ENCODE measurements at places on chromosomes 3 and 15.

DNA sequence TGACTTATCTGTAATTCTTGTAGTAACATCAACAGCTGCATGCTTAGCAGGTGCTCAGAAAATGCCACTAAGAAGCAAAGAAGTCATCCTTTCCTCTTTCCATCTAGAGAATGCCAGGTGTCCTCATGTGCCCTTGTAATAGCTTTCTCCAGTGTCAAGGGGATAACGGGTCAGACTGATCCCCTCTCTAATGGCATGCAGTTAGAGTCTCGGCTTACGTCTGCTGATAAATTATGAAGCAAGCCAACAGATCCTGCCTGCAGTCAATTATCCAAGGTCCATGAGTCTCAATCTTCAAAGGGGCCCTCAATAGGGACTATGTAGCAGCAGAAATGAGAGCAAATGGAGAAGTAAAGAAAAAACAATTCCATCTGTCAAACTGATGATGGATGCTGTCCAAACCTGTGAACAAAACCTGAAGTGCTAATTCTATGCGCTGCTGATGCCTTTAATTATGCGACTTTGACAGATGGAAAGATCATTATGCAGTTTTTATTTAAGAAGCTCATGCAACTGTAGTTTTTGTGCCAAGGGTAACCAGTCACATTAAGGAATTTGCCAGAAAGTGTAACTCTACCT lies 162.8 kb upstream of the PEX5L start:
- DNase-seq, result no peak

DNA sequence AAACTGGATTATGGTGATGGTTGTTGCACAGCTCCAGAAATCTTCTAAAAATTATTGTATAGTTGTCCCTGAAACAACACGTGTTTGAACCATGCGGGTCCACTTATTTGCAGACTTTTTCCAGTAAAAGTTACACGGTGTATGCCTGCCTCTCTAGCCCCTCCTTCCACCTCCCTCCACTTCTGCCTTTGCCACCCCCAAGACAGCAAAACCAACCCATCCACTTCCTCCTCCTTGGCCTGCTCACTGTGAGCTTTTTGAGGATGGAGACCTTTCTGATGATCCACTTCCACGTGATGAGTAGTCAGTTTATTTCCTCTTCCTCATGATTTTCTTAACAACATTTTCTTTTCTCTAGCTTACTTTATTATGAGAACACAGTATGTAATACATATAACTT lies 5.4 kb downstream of the CYFIP1 start:
- DNase-seq, result no peak

DNA sequence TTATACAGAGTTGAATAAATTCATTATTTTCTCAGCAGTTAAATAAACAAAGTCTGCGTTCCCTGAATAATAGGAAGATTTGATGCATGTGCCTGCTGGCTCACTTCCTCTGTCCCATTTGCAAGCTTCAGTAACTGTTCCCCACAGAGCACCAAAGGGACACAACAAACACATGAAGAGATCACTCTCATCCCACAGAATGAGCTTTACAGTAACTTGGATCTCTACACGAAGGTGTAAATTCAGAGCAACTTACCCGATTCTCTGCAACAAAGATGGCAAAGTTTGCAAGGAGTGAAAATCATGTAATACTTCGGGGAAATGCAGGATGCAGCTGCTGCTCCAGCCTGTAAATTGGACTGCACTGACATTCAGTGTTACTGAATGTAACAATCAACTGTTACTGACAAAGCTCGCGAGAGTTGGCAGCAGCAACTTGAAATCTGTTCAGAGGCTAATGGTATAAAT lies at the start of gene BCHE:
BCHE (minus strand) TSS at position 366 of the 468 bp plus-strand sequence. CDS start 6,390 bp downstream, outside the sequence.
- peak; percentile 82 for DNase-seq

GRCh38 chr3:33057320-33058298 lies 39.3 kb downstream of the GLB1 start:
- DNase-seq, result no peak

GRCh38 chr3:133663569-133664313 lies 2.0 kb upstream of the TOPBP1 start:
- DNase-seq, result peak; percentile 82
